Placental epithelial cell (primary cell): ENCODE measurements at places on chromosomes 2 and 18. TPM values are rescaled to one million over a fixed set of nuclear protein-coding genes. Genes with fewer than 3 reads are reported as not detected.

CROCC2 gene
- total RNA-seq: not detected in 2 replicates

ARHGEF4 gene
- 4.7 and 5.9 TPM in 2 replicates for total RNA-seq

GRB14 gene
- 2.0 and 2.8 TPM in 2 replicates for total RNA-seq

NT5DC4 gene
- total RNA-seq: not detected in 2 replicates

G6PC2 gene
- not detected in 2 replicates for total RNA-seq

EFEMP1 gene
- total RNA-seq: 249 and 337 TPM in 2 replicates

SNORC gene
- total RNA-seq: 0.33 and 0.79 TPM in 2 replicates

SELENOI gene
- 13.0 and 30.5 TPM in 2 replicates for total RNA-seq

GPR39 gene
- total RNA-seq: 34.2 and 64.2 TPM in 2 replicates

INHA gene
- total RNA-seq: 2.5 and 4.7 TPM in 2 replicates

WNT10A gene
- under 0.01 and 0.11 TPM in 2 replicates for total RNA-seq

STEAP3 gene
- 0.39 and 5.2 TPM in 2 replicates for total RNA-seq

MC4R gene
- total RNA-seq: not detected in 2 replicates

ELOA2 gene
- not detected in 2 replicates for total RNA-seq

PROKR1 gene
- total RNA-seq: not detected in 2 replicates
